ENCODE measurements at places on chromosomes 1 and 21.
A peak's percentile ranks its signal among the peaks of the same experiment; 100 is the strongest.

DNA sequence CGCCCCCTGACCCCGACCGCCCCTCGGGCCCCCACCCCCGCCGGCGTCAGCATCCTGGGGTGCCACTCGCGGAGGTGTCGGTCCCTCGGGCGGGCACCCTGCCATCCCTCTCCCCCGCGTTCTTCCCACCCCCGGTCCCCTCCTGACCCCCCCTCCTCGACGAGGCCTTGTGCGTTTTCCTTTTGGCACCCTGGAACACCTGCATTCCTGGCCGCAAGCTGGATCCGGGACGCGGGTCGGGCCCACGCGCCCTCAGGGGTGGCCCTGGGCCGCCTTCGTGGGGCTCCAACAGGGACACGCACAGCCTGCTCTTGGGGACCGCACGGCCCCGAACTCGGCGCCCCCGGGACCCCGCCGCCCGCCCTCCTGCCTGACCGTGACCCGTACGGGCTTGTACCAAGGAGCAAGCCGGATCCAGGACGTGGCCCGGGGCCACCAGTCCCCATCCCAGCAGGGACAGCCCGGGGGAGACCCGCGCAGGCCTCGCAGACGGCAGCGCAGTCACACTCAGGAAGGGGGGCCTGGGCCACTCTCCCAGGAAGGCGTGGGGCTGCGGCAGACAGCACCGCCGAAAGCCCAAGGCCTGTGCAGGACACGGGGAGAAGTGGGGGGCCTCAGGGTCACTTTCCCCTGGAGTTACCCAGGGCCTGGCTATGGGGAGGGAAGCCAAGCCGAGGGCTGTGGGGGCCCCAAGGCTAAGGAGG lies 579 bp upstream of the SLC19A1 start:
- ATAC-seq, result no peak

DNA sequence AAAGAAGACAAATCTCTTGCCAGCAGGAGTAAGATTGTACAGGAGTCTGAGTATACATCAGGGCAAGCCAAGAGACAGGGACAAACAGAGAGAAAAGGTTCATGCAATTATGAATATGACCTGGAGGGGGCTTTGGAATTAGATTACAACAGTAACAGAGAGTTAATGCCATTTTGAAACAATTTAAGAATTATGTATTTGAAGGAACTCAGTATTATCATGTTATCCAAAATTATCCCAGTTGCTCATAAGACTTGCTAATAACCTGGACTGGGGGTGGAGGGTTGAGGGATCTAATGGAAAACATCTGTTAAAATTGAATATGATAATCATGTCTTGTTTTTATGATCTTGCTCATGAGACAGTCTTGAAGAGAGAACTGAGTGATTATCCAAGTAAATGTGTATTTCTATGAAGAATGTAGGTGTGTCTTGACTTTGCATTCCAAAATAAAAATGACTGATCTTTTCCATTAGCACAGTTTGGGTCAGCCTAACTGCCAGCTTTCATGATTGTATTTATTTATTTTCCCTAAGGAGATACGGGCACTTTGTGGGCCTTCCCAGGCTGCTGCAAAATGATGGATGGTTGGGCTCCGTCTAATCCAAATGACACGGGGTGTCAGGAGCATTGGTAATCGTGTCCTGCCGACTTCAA lies 117.7 kb downstream of the ERG start:
- peak; percentile 93 for ATAC-seq

- no peak for ATAC-seq
Measured at GRCh38 chr1:6645018-6645417, 20.4 kb downstream of the THAP3 start.

GRCh38 chr1:3014050-3014440 lies 7.2 kb upstream of the ACTRT2 start:
- ATAC-seq, result no peak

GRCh38 chr1:158248118-158248517 lies 6.1 kb upstream of the CD1A start:
- no peak for ATAC-seq

GRCh38 chr21:36709868-36710728 lies 11.2 kb downstream of the SIM2 start:
- ATAC-seq, result no peak

GRCh38 chr1:165116732-165117131 lies 239.8 kb downstream of the LMX1A start:
- peak; percentile 87 for ATAC-seq

GRCh38 chr21:32070676-32071330 lies 198.0 kb downstream of the HUNK start:
- ATAC-seq, result peak; percentile 30

- ATAC-seq, result peak; percentile 9
Measured at GRCh38 chr1:153532769-153533599, 2.8 kb downstream of the S100A6 start.

DNA sequence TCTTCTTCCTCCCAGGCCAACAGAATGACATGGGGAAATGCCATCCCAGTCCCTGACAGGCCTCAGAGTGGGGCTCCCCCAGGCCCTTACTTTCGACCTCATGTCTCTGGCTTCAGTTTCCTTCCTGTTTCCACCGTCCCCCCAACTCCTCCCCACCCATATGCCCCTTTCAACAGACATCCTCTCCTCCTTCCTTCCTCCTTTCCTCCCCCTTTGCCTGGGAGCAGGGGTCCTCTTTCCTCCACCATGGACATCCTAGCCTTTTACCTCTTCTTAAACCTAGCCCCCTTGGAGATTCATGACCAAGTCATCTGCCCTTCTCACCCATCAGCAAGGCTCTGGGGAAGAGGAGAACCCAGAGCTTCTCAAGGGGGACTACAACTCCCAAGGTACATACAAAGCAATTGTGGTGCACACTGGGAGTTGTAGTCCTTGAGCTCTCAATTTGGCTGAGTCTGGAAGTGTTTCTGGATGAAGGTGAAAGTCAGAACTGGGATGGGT lies 4.0 kb downstream of the ZBTB7B start:
- ATAC-seq, result no peak

DNA sequence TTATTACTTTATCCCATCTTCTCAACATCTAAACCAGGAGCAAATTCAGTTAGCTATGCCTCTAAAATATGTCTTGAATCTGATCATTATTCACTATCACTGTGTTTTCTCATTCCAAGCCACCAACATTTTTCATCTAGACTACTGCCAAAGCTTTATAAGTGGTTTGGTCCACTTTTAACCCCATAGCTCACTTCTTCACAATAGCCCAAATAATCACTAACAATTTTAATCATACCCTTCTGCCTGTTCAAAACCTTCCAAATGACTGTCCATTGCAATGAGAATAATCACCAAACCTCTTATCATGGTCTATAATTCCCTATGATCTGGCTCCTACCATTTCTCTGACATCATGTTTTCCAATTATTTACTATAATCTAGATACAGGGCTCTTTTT lies 149.8 kb upstream of the ZNHIT6 start:
- ATAC-seq, result no peak

- no peak for ATAC-seq
Measured at GRCh38 chr1:15345705-15346345, 63.9 kb upstream of the EFHD2 start.

GRCh38 chr1:225451840-225452515 lies 24.1 kb upstream of the LBR start:
- ATAC-seq, result no peak

DNA sequence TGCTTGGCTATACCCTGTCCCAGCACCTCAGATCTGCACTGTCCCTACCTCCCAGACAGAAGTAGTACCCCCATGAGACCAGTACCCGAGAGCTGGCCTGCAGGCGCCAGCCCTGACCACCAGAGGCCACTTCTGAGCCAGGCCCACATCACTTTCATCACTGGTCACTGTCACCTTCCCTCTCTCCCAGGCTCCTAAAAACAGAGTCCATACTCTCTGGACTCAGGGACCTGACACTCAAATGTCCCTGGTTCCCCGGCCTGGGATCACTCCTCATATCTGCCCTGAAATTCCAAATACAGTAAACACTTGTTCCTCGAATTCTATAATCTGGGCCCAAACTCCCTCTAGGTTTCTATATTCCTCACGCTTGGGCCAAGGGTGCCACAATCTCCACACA lies 18.7 kb downstream of the TMEM53 start:
- peak; percentile 65 for ATAC-seq

Measured in SK-N-SH treated with all-trans-retinoic acid at 6 μM for 48 hours (cell line).